H9 (cell line): ENCODE measurements at places on chromosomes 7 and 10. TPM values are rescaled to one million over a fixed set of nuclear protein-coding genes. Genes with fewer than 3 reads are reported as not detected.
A peak's percentile ranks its signal among the peaks of the same experiment; 100 is the strongest.

ZNF212 gene
- total RNA-seq, result 21.1 and 22.9 TPM in 2 replicates

GRCh38 chr10:26491934-26492333 is 53.8 kb downstream of the APBB1IP start:
- no peak for DNase-seq

DNA sequence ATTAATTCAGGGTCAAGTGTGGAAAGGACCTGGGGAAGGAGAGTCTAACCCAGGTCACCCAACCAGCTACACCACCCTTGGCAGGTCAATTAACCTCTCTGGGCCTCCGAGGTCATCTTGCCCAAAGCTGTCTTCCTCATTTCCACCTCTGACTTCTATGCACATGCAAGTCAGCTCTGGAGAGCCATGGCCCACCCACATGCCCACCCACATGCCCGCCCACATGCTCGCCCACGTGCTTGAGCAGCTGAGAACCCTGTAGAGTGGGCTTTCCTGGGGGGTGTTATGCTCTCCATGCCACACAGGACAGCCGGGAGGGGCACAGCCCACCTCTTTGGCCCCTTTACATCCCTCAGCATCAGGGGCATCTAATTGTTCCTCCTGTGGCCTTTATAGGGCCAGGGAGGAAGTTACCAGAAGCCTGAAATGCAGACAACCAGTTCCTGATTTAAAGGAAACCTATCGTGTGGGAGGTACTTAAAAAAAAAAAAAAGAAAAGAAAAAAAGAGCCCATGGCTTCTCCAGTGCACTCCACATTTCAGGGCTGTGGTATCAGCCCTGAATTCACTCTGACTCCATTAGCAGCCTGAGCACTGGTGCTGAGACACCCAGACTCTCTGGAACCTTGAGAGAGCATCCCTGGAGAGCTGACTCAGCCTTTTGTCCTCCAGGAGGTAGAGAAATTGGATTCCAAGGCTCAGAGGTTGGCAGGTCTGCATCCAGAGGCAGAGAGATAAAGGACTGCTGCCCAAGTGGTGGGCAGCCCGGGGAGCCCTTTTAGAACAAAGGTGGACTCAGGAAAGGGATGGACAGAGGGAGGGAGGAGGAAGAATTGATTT is 176.2 kb upstream of the ZMIZ1 start:
- no peak for DNase-seq

GRCh38 chr10:64586934-64587503 is 1065.8 kb downstream of the REEP3 start:
- no peak for DNase-seq

DNA sequence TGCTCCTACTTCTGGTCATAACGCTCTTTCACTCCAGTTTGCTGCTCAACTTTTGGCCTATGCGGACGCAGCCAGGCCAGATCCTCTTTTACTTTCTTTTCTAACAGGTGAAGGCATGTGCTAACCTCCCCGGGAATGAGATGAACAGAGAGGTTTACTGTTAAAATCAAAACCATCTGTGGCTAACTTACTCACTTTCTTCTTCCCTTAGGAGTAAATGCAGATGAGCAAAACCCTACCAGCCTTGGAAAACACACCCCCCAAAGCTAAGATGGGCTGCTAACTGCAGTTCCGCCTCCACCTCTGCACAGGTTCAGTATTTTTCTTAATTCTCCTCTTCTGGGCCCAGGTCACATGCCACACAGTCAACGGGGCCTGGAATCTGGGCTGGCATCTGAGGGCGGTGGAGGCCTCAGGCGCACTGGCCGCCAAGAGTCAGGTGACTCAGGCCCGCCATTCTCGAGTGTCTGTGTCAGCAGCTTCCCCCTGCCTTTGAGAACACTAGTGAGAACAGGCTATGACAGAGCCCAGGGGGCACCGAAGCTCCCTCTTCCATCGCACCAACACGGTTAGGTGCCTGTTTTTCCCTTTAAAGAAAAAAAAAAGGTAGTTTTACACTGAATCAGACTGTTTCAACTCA is 11.1 kb downstream of the FAM53B start:
- DNase-seq, result peak; percentile 21
